ENCODE measurements at places on chromosomes 5 and 9. TPM values are rescaled to one million over a fixed set of nuclear protein-coding genes. Genes with fewer than 3 reads are reported as not detected.

BAAT gene
- 1.0 TPM for total RNA-seq

DNA sequence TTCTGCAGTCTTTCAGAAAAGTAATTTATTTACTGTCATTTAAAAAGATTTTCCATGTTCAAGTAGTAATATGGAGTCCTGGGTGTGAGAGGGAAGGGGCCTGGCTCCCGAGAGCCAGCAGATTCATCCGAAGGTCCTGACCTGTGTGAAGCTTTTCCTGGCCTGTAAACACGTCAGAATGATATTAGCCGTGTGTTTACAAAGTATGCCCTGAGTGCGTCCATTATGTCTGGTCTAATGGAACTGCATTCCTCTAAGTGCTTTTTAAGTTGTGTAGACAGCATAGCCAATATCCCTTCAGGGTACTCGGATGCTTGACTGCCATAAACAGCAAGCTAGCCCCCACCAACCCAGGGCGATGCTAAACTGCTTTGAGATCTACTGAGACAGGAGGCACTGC is 495.2 kb downstream of the AGTPBP1 start:
- H3K36me3 ChIP-seq: no peaks in the 10 kb centered on the region
- H3K4me1 ChIP-seq: no peaks in the 10 kb centered on the region
- H3K27ac ChIP-seq: no peak overlapping the region
- no peaks in the 10 kb centered on the region for H3K27me3 ChIP-seq
- DNase-seq: no peak

- H3K27ac ChIP-seq: no peak overlapping the region
- H3K4me3 ChIP-seq: no peak overlapping the region
- H3K4me1 ChIP-seq: no peaks in the 10 kb centered on the region
Observed at GRCh38 chr5:155844542-155844941, 482.4 kb upstream of the SGCD start.

DNA sequence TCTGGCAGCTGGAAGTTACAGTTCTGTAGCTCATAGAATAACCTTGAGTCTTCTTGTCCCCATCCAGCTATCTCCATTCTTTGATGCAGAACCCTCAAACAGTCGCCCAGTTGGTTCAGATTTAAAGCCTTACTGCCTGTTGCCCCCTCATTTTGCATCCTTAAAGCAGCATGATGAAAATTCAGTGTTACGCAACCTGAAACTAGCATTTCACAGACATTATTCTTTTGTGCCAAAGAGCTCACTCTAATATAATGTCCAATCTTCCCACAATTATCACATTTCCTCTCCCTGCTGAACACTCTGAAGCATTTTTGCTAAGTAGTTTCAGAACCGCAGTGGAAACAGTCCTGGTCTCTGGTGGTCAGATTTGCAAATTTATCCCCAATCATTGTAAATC is 318.0 kb downstream of the PSAT1 start:
- no peak overlapping the region for H3K4me3 ChIP-seq
- no peaks in the 10 kb centered on the region for H3K27me3 ChIP-seq
- H3K36me3 ChIP-seq: no peaks in the 10 kb centered on the region

DNA sequence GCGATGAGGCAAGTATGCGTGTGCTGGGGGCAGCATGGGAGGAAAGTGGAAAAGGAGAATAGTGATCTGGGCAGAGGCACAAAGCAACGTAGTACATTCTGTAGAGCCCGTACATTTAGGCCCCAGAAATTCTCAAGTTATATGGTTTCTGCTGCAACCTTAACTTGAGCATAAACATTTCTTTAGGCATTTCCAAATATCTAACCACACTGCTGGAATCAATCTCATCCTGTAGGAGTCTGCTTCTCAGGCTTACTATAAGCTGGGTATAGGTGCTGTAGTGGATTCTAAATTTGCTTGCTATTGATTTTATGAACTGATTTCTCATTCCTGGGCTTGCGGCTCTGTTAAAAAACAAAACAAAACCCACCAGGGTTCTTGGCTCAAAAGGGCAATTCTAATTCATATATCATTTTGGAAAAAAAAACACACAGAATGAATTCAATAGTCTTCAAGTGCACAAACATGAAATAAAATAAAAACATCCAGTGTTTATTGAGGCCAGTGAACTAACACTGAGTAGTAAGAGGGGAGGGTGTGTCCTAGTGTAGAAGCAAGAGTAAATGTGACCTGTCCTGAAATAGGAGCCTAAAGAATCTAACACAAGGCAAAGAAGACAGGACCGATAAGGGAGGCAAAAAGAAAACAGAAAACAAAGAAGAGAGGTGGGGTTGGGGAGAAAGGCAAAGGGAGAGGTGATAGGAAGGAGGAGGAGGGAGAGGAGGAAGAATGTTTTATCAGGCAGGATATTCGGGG is 145.5 kb upstream of the LHFPL2 start:
- no peaks in the 10 kb centered on the region for H3K36me3 ChIP-seq
- H3K4me1 ChIP-seq: no peaks in the 10 kb centered on the region
- no peaks in the 10 kb centered on the region for H3K27me3 ChIP-seq
- no peak overlapping the region for H3K27ac ChIP-seq
- no peak for DNase-seq

- H3K36me3 ChIP-seq: no peaks in the 10 kb centered on the region
- H3K4me3 ChIP-seq: no peak overlapping the region
- no peaks in the 10 kb centered on the region for H3K27me3 ChIP-seq
- no peak for DNase-seq
- H3K27ac ChIP-seq: no peak overlapping the region
Observed at GRCh38 chr5:79395296-79395695, 118.6 kb downstream of the HOMER1 start.

DNA sequence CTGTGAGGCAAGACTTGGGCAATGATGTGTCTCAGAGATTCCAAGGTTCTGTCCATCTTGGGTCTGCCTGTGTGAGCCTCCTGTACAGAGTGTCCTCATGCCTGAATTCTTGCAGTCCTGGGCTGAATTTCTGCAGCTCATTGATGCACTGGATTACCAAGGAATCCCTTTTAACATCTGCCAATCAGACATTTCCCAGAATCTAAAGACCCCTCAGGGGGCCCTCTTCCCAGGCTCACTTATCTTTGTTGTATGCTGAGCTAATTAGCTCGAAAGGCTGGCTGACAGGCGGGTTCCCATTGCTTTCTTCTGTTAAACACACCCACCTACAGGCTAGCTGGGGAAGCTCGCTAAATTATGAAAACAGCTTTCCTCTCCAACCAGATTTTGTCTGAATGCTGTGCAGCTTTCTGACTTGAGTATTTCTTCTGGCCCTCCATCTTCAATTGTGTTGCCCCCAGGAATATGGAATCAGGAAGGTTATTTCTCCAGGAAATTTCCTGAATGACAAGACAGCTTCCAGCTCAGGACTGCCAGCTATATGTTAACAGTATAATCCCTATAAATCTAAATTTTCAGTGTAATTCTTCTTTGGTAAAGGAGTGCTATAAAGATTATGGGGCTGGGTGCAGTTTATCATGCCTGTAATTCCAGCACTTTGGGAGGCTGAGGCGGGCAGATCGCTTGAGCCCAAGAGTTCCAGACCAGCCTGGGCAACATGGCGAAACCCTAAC is at the start of gene LIX1:
Gene LIX1 (minus strand): TSS at position 91 of the 734 bp plus-strand sequence. CDS start 35 bp downstream, at position 56.
- DNase-seq: no peak
- H3K36me3 ChIP-seq: no peaks in the 10 kb centered on the region
- no peaks in the 10 kb centered on the region for H3K27me3 ChIP-seq
- H3K4me3 ChIP-seq: no peak within 1 kb of the TSS

GRCh38 chr5:78002690-78003089 is 226.6 kb upstream of the TBCA start:
- no peak for DNase-seq
- no peak overlapping the region for H3K27ac ChIP-seq
- no peaks in the 10 kb centered on the region for H3K4me1 ChIP-seq
- no peak overlapping the region for H3K4me3 ChIP-seq
- H3K27me3 ChIP-seq: no peaks in the 10 kb centered on the region

NRARP gene
- 21.5 TPM for total RNA-seq

SPATA6L gene
- 12.6 TPM for total RNA-seq

- DNase-seq: no peak
- H3K27ac ChIP-seq: no peak overlapping the region
- H3K27me3 ChIP-seq: no peaks in the 10 kb centered on the region
- H3K4me3 ChIP-seq: no peak overlapping the region
- H3K4me1 ChIP-seq: no peaks in the 10 kb centered on the region
Observed at GRCh38 chr9:130989391-130989790, 19.6 kb upstream of the LAMC3 start.

ZNF474 gene
- not detected for total RNA-seq

THBS4 gene
- total RNA-seq: 1.2 TPM

OR1Q1 gene
- not detected for total RNA-seq
